ENCODE measurements at places on chromosomes 4 and X. TPM values are rescaled to one million over a fixed set of nuclear protein-coding genes. Genes with fewer than 3 reads are reported as not detected.

- no peaks in the 10 kb centered on the region for H3K36me3 ChIP-seq
- H3K4me3 ChIP-seq: no peak overlapping the region
- DNase-seq: no peak
- H3K27ac ChIP-seq: no peak overlapping the region
- H3K27me3 ChIP-seq: peaks cover 2% of the 10 kb centered on the region
- H3K4me1 ChIP-seq: no peaks in the 10 kb centered on the region
Measured at GRCh38 chr4:42344309-42344708, 53.0 kb upstream of the SHISA3 start.

GRCh38 chr4:6017030-6017429 is 1.2 kb downstream of the C4orf50 start:
- no peaks in the 10 kb centered on the region for H3K27me3 ChIP-seq
- no peaks in the 10 kb centered on the region for H3K36me3 ChIP-seq
- DNase-seq: no peak
- H3K27ac ChIP-seq: no peak overlapping the region

Gene F8A3
- total RNA-seq: 24.4 TPM

GRCh38 chrX:55357236-55357635 is 92.5 kb upstream of the PAGE3 start:
- H3K4me1 ChIP-seq: peaks cover 2% of the 10 kb centered on the region
- H3K36me3 ChIP-seq: no peaks in the 10 kb centered on the region
- H3K4me3 ChIP-seq: no peak overlapping the region
- DNase-seq: no peak

DNA sequence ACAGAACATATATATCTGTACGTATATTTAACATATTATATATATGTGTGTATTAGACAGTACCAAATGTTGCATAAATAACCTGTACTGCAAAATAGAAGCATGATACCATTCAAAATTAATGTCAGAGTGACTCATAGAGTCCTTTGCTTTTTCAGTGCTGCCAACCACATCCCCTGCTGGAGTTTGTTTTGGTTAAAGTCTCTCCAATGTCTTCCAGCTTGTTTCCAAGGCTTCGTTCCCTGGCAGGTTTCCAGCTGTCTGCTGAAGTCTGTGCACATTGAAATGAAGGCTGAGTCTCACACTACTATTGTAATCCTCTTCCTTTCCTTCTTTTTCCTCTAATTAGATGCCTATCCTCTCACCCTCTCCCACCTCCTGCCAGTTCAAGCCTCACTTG is 14.9 kb downstream of the NRK start:
- no peak overlapping the region for H3K4me3 ChIP-seq
- H3K4me1 ChIP-seq: no peaks in the 10 kb centered on the region
- H3K27ac ChIP-seq: no peak overlapping the region
- no peaks in the 10 kb centered on the region for H3K27me3 ChIP-seq
- no peaks in the 10 kb centered on the region for H3K36me3 ChIP-seq

DNA sequence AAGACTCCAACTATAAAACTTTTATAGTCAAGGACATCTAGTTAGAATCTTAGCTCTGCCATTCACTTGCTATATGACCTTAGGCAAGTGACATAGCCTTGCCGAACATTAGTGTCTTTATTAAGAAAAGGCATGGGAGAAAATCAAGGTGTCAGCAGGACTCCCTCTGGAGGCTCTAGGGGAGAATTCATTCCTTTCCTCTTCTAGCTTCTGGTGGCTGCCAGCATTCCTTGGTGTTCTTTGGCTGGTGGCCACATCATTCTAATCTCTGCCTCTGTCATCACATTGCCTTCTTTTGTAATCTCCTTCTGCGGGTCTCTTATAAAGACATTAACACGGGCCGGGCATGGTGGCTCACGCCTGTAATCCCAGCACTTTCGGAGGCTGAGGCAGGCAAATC is 99.8 kb downstream of the PPP1R2C start:
- no peaks in the 10 kb centered on the region for H3K4me1 ChIP-seq
- no peak for DNase-seq
- no peak overlapping the region for H3K27ac ChIP-seq
- H3K36me3 ChIP-seq: no peaks in the 10 kb centered on the region
- H3K27me3 ChIP-seq: no peaks in the 10 kb centered on the region

Gene PDHA1
- 207 TPM for total RNA-seq

Gene GDPD2
- 0.19 TPM for total RNA-seq

Gene ERVMER34-1
- 0.56 TPM for total RNA-seq

GRCh38 chrX:9847071-9847470 is 60.8 kb downstream of the SHROOM2 start:
- no peaks in the 10 kb centered on the region for H3K4me1 ChIP-seq
- no peak overlapping the region for H3K4me3 ChIP-seq
- DNase-seq: no peak
- no peaks in the 10 kb centered on the region for H3K36me3 ChIP-seq
- no peaks in the 10 kb centered on the region for H3K27me3 ChIP-seq
